Stimulated activated CD4-positive, alpha-beta T cell treated with anti-CD3 and anti-CD28 coated beads, Interleukin-4, amount 100 ng/mL, for 48 hours (primary cell): ENCODE measurements at places on chromosomes 11 and 22.

GRCh38 chr11:18050848-18051247 is 4.8 kb upstream of the TPH1 start:
- DNase-seq, result no peak

GRCh38 chr11:126132319-126132718 is 69.7 kb upstream of the CDON start:
- DNase-seq, result no peak

DNA sequence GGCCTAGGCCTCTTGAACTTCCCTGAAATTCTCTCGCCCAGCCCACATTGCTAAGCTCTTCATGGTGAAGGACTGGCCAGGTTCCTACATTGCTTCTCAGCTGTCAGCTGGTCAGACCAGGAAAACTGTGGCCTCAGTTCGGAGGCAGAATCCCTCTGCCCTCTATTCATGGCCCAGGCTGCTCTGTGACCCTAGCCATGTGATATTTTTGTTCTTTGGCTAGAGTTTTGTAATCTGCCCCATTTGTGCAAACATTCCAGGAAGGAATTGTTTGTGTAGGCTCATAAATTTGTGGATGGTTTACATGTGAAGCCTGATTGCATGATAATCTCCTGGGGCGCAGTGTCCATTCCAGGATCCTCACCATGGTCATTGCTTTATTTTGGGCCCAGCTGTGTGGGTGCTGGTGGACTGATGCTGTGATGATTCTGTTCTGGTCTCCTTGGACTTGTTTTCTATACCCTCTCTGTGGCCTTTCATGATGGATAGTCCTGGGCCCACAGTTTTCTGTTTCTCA is 149.1 kb upstream of the E2F8 start:
- no peak for DNase-seq

- DNase-seq, result no peak
Observed at GRCh38 chr11:2387266-2387987, 10.3 kb downstream of the CD81 start.

DNA sequence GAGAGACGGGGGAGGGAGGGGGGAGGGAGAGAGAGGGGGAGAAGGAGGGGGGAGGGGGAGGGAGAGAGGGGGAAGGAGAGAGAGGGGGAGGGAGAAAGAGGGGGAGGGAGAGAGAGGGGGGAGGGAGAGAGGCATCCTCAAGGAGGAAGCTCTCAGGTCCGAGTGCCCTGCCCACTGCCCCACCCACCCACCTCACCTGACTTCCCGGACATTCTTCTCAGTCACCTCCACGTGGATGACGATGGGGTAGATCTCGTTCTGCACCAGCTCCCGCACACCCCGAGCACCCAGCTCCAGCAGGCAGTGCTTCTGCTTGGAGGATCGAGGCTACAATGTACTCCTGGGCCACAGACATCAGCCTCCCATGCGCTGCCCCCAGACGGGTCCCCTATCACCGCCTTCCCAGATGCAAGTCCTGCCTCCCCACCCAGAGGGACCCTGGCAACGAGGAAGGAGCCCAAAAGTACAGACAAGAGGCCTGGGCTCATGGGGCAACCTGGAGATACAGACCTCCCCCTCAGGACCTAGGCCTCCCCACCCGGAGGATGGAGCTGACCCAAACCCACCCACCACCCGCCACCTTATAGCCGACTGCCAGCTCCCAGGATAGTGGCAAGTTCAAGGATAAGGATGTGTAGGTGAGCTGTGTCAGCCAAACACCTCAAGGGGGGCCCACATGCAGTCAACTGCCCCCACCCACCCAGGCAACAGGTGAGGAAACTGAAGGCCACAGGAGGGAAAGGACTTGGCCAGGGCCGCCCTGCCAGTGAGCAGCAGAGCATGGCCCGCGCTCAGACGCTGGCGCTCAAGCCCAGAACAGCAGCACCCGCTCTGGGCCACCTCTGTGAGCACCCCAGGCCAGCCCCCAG is 5.6 kb upstream of the MFNG start:
- DNase-seq, result no peak

GRCh38 chr22:38957046-38957770 is at the start of gene APOBEC3A:
APOBEC3A (plus strand) TSS chr22:38957609; CDS start chr22:38957692, 83 bp downstream.
- DNase-seq, result no peak

DNA sequence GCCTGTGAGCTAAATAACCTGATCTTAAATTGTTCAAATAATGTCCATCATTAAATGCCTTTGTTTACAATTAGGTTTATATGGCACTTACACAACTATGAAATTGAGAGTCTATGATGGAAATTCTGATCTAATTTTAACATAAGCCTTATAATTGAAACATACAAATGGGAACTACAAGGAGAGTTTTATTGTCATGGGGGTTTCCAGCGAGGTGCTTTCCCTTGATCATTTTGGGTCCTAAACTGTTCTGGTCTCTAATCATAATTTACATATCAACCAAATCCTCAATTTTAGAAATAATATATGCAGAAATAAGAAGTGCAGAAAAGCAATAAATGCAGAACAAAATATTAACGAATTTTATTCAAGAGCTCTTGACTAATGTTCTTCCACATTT is 44.9 kb downstream of the RRAS2 start:
- no peak for DNase-seq

- no peak for DNase-seq
Observed at GRCh38 chr11:83865636-83866461, 579.7 kb upstream of the CCDC90B start.

GRCh38 chr11:91293119-91293518 is 931.5 kb upstream of the FAT3 start:
- no peak for DNase-seq

DNA sequence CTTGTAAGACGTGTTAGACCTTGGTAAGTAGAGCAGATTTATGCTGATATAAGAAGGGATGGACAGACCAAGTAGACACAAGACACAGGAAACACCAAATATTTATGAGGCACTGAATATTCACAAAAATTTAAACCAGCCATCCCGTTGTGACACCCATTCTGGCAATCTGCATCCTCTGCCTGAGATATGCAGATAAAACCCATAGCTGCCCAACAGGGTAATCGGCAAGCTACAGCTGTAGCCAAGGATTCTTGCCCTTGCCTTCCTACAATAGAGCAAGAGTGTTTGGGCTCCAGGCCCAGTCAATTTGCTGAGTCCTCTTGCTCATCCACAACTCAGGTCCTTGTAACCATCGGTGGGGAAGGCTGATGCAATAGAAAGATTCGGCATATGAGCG is 18.5 kb upstream of the MPZL2 start:
- no peak for DNase-seq

DNA sequence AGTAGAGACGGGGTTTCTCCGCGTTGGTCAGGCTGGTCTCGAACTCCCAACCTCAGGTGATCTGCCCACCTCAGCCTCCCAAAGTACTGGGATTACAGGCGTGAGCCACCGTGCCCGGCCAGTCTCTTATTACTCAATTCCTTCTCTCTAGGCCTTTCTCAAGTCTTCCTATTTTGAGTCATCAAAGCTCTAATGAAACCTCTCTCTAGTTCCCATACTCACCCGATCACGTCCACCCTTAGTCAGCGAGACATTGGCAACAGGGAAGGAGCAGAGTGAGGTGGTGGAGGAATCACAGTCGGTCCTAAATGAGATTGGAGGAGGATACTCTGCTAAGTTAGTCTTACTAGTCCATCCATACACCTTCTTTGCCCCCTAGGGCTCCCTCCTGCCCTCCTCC is 5.0 kb downstream of the BSCL2 start:
- DNase-seq, result no peak

DNA sequence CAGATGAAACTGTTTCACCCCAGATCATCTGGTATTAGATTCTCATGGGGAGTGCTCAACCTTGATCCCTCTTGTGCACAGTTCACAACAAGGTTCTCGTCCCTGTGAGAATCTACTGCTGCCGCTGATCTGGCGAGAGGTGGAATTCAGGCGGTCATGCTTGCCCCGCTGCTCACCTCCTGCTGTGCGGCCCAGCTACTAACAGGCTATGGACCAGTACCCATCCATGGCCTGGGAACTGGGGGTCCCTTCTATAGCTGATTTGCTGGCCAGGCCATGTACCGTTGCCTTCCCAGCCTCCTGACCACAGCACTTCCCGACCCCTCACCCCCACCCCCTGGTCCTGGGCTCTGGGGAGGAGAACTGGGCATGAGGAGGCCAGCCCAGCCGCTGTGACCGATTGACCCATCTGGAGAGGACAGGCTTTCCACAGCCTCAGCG is 2.6 kb downstream of the PHLDA2 start:
- no peak for DNase-seq

- DNase-seq, result no peak
Observed at GRCh38 chr11:96284917-96285316, 58.1 kb downstream of the MAML2 start.

- no peak for DNase-seq
Observed at GRCh38 chr11:86582898-86583297, 89.5 kb downstream of the ME3 start.

DNA sequence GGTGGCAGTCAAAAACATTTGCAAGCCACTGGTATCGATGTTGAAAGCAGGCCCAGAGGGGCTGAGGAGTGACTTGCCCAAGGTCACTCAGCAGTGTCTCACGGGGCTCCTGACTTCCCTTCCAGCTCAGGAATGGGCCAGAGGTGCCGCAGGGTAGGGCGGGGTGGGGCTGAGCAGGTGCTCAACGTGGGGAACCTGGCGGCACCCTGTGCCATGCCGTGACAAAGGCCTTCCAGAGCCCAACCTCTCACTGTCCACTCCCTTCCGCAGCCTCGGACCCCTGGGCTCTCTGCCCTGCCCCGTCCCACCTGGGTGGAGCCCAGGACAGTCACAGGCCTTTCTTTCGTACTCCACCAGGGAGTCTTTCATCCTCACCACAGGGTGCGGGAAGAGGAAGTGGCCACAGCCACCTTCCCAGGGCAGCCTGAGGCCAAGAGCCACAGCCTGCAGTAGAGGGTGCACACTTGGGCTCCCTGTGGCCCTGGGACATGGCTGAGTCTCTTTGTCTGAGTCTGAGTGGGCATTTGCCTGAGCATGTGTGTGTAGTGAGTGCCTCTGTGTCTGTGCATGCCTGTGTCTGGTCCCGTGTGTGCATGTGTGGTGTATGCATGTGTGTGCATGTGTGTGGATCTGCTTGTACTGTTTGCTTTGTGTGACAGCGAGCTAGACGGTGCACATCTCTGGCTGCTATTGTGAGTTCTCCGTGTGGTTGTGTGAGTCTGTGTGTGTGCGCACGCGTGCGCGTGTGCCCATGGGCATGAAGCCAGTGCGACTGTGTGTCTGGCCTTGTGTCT is 6.0 kb upstream of the LIF start:
- no peak for DNase-seq

- DNase-seq, result no peak
Observed at GRCh38 chr11:46267930-46268329, 9.5 kb upstream of the CREB3L1 start.

GRCh38 chr22:20256027-20256426 is 12.1 kb downstream of the RTN4R start:
- no peak for DNase-seq

DNA sequence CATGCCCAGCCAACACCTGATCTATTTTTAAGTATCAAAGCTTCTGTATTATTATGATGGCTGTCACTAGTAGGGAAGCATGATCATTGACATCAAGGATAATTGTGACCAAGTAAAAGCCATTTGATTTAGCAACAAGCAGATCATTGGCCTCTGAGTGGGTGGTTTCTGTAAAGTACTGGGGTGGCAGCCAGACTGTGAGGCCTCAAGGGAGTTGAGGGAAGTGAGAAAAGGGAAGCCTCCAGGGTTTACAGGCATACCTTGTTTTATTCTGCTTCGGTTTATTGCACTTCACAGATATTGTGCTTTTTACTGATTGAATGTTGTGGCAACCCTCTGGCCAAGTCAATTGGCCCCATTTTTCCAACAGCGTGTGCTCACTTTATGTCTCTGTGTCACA is 60.1 kb downstream of the PRR5L start:
- DNase-seq, result no peak

- DNase-seq, result no peak
Observed at GRCh38 chr11:42085736-42086135, 626.3 kb upstream of the LRRC4C start.

- no peak for DNase-seq
Observed at GRCh38 chr11:75809991-75810390, 5.0 kb upstream of the UVRAG start.

DNA sequence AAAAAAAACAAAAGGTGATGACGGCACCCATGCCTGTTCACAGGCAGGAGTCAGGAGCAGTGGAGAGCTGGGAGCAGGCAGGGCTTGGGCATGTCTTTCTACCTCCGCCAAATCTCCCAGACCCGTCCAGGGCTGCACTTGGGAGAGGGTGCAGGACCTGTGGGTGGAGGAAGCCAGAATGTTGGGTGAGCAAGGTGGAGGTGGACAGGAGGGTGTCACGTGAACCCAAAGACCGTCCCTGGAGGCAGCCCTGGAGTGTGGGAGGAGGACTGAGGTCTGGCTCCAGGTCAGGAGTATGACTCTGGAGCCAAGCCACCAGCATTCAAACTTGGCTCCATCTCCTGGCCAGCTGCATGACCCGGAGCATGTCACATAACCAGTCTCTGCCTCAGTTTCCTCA is 26.6 kb upstream of the RELT start:
- no peak for DNase-seq

- DNase-seq, result no peak
Observed at GRCh38 chr11:12841946-12842630, 167.0 kb upstream of the RASSF10 start.

DNA sequence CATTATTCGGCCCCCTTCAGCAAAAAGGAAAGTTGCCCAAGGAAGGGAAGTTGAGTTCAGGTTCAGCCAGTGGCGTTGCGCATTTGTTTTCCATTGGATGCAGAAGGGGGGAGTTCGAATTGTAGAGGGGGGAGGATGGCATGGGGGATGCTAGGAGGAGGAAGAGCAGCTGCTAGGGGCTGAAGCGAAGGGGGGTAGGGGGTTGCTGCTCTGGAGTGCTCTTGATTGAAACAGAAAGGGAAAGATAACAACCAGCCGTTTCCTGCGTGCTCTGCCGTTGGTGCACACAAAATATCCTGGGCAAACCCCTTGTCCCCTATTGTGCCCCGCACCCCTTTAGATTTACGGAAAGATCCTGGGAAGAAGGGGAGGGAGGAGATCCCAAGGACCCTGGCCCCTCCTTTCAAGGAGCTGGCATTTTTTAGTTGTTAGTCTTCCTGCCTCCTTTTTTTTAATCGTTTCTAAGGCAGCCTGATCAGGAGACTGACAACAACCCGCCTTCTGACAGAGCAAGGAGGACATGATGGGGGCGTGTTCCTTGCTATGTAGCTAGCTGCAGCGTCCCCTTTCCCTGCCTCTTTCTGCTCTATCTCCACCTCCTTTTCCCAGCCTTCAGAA is 2.1 kb downstream of the KMT2A start:
- DNase-seq, result peak; percentile 28

DNA sequence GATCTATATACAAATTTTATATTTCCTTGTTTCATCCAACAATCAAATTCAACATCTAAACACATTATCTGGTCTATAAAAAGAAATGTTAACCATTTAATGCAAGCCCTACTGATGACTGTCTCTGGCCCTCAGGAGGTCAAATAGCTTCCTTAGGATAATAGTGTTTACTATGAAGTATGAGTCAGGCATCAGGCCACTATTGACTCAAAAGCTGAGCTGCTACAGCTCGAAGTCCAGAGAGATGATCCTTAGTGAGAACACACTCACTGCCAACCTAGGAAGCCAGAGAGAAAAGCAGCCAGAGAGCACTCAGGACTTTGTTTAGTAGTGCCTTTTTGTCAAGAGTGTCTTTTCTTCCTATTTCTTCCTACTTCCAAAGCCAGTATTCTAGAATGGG is 171.8 kb downstream of the SOX6 start:
- DNase-seq, result no peak
